ENCODE measurements at places on chromosomes 16 and 17. TPM values are rescaled to one million over a fixed set of nuclear protein-coding genes. Genes with fewer than 3 reads are reported as not detected.

GRCh38 chr17:38326996-38327792 is 16.6 kb downstream of the GPR179 start:
- DNase-seq = no peak

GRCh38 chr17:57699751-57700219 is 45.3 kb downstream of the CCDC182 start:
- no peak for DNase-seq

- no peak for DNase-seq
Measured at GRCh38 chr17:78771758-78772382, 10.2 kb downstream of the CYTH1 start.

GRCh38 chr17:16007439-16007838 is 7.8 kb downstream of the TTC19 start:
- no peak for DNase-seq

- DNase-seq = no peak
Measured at GRCh38 chr16:9695152-9695551, 487.1 kb downstream of the GRIN2A start.

Gene HP
- 11.3 TPM for total RNA-seq

GRCh38 chr17:9173386-9173983 is 152.2 kb downstream of the NTN1 start:
- no peak for DNase-seq

Gene MYOCD
- not detected for total RNA-seq

GRCh38 chr17:14398766-14399165 is 97.9 kb downstream of the HS3ST3B1 start:
- no peak for DNase-seq

DNA sequence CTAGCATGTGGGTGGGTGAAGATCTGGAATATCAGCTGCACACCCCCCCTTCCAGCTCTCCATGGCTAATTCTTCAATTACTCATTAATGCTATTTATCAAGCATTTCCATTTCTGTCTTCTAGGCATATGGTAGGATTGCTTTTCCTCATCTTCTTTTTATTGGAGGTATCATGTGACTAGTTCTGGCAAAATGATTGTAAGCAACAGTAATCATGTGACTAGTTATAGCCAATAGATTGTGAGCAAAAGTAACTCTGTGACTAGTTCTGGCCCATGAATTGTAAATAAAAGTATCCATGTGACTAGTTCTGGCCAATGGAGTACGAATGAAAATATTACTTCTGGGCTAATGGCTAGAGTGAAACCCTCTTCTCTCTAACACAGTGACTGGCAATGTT is 107.0 kb upstream of the TMEM132E start:
- no peak for DNase-seq

Gene ERN2
- 0.38 TPM for total RNA-seq

DNA sequence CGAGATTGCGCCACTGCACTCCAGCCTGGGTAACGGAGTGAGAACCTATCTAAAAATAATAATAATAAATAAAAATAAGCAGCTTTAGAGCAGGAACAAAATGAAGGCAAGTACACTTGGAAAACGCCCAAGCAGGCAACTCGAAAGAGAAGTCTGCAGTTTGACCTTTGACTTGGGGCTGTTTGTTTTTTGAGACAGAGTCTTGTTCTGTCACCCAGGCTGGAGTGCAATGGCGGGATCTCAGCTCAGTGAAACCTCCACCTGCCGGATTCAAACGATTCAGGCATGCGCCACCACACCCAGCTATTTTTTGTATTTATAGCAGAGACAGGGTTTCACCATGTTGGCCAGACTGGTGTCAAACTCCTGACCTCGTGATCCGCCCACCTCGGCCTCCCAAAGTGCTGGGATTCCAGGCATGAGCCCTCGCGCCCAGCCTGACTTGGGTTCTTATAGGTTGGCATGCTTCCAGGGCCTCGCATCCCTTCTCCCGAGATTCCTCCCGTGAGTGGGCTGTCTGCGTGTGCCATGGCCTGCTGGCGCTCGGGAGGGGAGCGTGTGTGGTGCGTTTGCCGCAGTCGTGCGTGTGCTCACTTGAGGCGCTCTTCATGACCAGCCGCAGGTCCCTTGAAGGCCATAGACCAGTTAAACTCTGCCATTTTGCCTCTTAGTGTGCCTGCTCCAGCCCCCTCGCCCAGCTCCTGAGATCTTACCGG is 18.4 kb upstream of the UBE2I start:
- no peak for DNase-seq

GRCh38 chr16:20743591-20743990 is 2.0 kb upstream of the THUMPD1 start:
- no peak for DNase-seq

GRCh38 chr16:58339452-58339981 is 44.7 kb upstream of the PRSS54 start:
- no peak for DNase-seq

DNA sequence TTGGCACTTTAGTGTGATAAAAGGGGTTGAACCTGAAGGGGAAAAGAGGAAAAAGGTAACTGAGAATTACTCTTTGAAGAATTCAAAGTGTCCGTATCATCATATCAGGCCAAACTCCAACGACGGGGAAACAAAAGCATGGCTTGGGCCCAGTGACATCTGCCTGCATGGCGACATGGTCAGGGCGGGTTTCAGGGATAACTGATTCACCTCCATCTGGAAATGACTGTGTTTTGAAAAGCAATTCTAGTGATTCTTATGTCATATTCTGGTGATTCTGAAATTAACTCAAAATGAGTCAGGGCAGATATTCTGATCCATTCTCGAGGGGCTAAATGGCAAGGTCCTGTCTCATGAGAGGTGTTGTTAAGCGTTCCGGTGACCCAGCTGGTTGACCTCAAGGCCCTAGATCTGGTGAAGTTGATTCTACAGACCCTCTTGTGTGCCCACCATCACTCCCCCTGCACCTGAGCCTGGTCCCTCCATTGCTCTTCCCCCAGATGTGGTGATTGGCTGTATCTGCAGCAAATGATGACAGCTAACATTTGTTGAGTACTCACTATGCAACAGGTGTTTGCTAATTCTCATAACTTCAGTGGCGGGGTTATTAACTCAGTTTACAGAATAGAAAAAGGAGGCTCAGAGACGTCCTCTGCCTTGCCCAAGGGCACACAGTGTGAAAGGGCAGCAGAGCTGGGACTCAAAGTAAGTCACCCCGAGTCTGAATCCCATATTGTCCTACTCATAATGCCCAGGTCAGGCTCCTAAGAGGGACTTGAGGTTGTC is 251.8 kb downstream of the MAF start:
- DNase-seq = no peak

GRCh38 chr16:14511800-14512135 is 118.3 kb downstream of the PARN start:
- DNase-seq = no peak

DNA sequence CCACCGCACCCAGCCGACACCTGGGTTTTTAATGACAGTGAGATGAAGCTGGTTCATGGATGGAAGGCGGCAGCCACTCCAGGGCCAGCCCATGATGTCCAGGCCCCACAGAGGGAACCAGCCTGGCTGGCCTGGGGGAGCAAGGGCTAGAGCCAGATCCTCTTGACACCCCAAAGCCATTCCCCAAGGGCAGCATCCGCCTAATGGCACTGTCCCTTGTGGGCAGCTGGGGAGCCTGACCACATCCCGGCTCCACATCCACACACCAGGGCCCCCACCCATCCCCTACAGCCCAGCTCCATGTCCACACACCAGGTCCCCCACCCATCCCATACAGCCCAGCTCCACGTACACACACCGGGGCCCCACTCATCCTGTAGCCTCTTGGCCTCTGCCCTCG is 53.3 kb upstream of the ACSF3 start:
- no peak for DNase-seq

Gene XAF1
- 72.5 TPM for total RNA-seq

Gene NKD1
- 18.2 TPM for total RNA-seq

- no peak for DNase-seq
Measured at GRCh38 chr16:86520317-86521210, 10.2 kb downstream of the FOXF1 start.

DNA sequence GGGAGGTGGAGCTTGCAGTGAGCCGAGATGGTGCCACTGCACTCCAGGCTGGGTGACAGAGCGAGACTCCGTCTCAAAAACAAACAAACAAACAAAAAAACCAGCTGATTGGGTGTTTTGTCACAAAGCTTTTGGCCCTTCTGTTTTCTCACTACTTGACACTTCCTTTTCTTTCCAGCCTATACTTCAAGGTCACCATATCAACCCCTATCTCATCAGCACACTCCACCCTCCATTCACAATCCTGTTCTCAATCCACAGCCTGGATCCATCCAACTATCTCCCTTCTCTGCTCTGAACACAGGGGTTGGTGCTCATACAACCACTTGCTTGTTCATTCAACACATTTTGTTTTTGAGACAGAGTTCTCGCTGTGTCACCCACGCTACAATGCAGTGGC is 6.6 kb upstream of the MED11 start:
- DNase-seq = no peak

DNA sequence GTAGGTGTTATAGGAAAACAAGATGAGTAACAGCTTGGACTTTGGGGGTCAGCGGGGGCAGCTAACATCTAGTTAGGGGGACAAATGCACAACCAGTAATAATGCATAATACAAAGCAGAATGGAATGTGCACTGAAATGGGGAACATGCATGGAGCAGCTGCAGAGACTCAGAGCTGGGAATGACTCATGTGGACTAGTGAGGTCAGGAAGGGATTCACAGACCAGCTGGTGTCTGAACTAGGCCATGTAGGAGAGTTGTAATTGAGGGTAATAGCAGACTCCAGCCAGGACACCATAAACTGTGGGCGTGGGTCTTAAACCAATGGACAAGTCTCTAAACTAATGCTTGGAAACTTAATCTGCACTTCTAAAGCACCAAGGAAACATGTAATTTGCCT is 176.8 kb upstream of the ASIC2 start:
- no peak for DNase-seq

Gene PRAC1
- not detected for total RNA-seq

DNA sequence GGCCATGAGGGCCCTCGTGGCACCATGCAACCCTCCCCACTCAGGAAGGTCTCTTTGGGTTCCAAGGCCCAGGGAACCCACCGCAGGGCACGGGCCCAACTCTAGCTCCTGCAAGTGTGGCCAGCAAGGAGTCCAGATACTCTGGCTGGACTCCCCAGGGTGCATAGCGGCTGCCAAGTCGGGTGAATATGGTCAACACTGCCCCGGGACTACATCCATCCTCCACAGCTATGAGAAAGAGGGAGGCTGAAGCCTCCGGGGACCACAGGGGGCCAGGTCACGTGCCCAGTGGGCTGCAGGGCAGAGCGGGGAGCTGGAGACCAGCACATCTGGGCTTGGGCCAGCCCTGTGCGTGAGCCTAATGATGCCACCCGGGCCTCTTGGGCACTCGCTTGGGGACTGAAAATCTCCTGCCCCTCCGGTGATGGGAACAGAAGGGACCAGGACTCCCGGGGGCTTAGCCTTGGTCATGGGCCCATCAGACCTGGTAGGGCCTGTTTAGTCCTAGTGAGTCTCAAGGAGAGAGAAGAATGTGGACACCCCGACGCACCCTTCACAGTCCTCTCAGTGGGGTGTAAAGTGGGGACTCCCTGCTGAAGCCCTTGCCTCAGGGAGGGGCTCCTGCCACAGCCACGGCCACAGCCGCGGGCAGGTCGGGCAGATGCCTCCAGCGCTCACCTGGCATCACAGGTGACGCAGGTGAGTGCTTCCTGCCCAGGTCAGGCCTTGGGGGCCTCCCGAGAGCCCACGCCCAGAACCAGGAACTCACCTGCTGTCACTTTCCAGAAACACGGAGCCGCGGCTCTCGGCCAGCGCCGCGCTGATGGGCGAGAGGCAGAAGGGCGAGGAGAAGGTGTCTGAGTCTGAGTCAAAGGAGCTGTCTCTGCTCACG is 26.0 kb downstream of the TBC1D16 start:
- no peak for DNase-seq

Gene PABPN1L
- total RNA-seq = not detected

- no peak for DNase-seq
Measured at GRCh38 chr17:35142467-35142796, 329 bp upstream of the NLE1 start.

GRCh38 chr17:49187301-49187700 is 23.1 kb downstream of the GNGT2 start:
- DNase-seq = no peak

Gene TBC1D3E
- not detected for total RNA-seq

Gene CIITA
- 10.7 TPM for total RNA-seq

DNA sequence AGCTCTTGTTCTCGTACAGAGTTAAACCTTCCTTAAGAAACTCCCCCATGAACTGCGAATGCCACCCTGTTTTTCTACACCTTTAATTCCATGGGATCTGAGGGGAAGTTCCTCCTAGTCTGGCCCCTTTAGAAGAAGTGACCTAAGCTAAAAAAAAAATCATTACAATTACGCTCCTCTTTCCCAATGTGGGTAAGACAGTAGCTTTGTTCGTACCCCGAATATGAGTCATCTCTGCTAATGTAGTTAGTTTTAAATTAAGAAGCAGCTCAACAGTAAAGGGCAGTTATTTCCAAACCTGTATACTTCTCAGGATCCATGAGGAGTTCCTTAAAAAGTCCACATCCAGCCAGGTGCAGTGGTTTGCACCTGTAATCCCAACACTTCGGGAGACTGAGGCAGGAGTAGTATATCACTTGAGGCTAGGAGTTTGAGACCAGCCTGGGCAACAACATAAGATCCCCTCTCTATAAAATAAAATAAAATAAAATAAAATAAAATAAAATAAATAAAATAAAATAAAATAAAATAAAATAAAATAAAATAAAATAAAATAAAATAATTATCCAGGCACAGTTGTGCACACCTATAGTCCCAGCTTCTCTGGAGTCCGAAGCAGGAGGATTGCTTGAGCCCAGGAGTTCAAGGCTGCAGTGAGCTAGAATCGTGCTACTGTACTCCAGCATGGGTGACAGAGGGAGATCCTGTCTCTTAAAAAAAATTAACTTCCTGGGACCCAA is 26.1 kb downstream of the RCVRN start:
- DNase-seq = no peak

Gene LGALS3BP
- 51.6 TPM for total RNA-seq

DNA sequence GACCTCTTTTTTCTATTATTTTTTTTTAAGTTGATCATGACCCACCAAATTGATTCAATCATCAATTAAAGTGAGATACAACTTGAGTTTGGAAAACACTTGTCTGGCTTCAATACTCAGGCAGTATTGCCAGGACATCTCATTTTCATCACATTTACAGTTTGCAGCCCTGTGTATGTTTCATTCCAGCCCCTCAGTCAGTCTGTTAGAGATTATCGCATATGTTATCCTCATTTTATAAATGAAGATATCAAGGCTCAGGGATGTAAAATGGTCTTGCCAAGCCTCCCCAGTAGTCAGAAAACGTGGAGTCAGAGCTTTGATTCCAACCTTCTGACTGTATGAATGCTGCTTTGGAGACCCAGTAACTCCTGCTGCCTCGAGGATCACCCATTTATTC is 87.3 kb upstream of the CACNG3 start:
- no peak for DNase-seq

- no peak for DNase-seq
Measured at GRCh38 chr17:9557857-9558256, 17.8 kb downstream of the STX8 start.

DNA sequence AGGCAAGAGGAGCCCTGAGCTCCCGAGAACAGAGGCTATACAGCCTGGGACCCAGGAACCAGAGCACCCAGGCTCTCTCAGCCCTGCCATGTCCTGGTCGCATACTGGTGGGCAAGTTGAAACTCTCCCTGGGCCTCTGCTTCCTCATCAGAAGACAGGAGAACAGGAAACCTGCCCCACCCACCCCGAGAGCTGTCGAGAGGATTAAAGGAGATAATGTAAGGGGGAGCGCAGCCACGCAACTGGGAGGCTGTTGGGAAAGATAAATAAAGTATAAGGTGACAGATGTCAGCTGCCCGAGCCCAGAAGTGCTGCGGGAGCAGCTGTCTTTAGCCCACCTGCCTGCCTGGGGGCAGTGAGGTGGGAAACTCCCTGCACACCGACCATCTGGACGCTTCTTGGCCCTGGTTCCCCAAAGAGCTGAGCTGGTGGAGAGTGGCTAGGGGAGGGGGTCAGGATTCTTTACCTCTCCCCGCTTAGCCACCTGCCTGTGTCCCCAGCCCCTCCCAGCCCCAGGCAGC is 6.8 kb downstream of the KIF19 start:
- DNase-seq = no peak
